Iris pigment epithelial cell (primary cell): ENCODE measurements at places on chromosomes 16 and 17.

GRCh38 chr16:29989111-29989858 lies 6.1 kb downstream of the HIRIP3 start:
- DNase-seq: no peak

- no peak for DNase-seq
Observed at GRCh38 chr16:7849841-7850240, 517.2 kb downstream of the RBFOX1 start.

DNA sequence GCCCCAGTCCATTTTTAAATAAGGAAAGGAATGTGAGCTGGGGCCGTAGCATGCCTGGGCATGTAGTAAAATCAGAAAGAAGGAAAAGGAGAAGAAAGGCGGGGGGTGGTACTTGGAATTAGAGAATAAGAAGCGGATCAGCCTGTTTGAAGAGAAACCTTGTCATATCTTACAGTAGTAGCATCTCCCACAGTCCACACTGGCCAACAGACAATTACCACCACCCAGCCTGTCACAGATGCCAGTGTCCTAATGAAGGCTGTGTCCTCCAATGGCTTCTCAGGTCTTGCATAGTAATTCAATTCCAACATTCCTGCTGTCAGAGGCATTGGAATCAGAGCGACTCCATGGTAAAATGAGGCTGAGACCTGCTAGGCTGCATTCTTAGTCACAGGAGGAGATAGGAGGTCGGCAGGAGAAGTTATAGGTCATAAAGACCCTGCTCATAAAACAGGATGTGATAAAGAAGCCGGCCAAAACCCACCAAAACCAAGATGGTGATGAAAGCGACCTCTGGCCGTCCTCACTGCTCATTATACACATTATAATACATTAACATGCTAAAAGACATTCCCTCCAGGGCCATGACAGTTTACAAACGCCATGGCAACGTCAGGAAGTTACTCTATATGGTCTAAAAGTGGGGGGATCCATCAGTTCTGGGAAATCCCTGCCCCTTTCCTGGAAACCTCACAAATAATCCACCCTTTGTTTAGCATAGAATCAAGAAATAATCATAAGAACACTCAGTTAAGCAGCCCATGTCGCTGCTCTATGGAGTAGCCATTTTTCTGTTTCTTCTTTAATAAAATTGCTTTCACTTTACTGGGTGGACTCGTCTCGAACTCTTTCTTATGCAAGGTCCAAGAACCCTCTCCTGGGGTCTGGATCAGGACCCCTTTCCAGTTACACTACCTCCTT lies 9.6 kb upstream of the AKAP10 start:
- no peak for DNase-seq

GRCh38 chr16:56603589-56603988 lies 4.8 kb upstream of the MT2A start:
- DNase-seq: peak; percentile 32

GRCh38 chr17:43661699-43662412 lies at the start of gene MEOX1:
TSS of gene MEOX1 (minus strand) at chr17:43661922. CDS start at chr17:43661534, 388 bp downstream.
- peak; percentile 75 for DNase-seq

- DNase-seq: no peak
Observed at GRCh38 chr17:3189961-3190360, 7.4 kb upstream of the OR1A2 start.

GRCh38 chr16:84843149-84844048 lies 23.6 kb downstream of the CRISPLD2 start:
- DNase-seq: no peak
